ENCODE measurements at places on chromosomes 6 and 20.

GRCh38 chr20:49278818-49279676 is 1.2 kb upstream of the ZNFX1 start:
- DNase-seq = peak; percentile 29

GRCh38 chr6:160962835-160963623 is 28.5 kb upstream of the MAP3K4 start:
- no peak for DNase-seq

- no peak for DNase-seq
These were observed 44.7 kb downstream of the DEK start for GRCh38 chr6:18219591-18219990.

DNA sequence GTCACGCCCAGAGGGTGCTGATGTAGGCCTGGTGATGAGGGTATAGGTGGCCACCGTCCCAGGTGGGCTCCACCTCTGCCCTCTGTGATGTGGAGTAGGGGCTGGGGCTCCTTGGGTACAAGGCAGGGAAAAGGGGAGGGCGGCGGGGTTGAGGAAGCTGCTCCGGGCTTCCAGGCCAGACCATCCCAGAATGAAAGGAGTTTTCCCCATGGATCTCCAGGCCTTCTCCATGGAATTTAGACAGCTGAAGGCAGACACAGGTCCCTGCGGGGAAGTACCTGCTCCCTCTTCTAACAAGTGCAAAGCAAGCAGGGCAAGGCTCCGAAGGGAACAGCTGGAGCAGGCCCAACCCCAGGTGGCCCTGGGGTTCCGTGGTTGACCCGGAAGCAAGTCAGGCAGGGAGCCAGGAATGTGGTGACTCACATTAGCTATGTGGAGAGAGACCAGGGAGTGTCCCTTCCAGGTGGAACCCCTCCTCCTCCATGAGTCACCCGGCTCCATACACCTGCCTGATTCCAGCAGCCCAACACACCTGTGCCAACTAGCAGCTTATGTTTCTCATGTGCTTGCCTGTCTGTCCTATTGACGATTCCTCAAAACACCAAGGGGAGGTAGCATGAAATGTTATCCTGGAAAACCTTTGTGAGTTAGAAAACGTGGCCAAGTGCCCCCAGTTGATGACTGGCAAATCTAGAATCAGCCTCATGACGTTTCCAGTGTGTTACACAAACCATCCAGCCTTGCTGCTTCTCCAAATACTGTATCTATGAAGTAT is 59.7 kb upstream of the SNX9 start:
- no peak for DNase-seq

DNA sequence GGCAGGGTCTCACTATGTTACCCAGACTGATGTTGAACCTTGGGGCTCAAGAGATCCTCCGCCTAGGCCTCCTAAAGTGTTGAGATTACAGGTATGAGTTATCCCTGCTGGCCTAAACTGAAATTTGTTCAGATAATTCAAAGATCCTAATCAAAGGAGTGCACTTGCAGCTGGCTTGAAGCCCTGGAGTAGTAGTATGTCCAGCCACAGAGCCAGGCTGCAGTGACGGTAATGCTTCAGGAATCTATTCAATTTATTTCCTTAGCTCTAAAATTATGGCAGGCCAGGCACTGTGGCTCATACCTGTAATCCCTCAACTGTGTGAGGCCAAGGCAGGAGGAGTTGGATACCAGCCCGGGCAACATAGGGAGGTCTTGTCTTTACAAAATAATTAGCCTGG is 1.4 kb upstream of the DDX43 start:
- DNase-seq = no peak

GRCh38 chr6:139990026-139990686 is 615.7 kb upstream of the CITED2 start:
- DNase-seq = no peak

GRCh38 chr6:116680880-116681672 is at the start of gene KPNA5:
KPNA5 (plus strand) TSS chr6:116681211; CDS start chr6:116681335, 124 bp downstream.
- peak; percentile 91 for DNase-seq

GRCh38 chr6:132805548-132805947 is 7.1 kb upstream of the SLC18B1 start:
- DNase-seq = no peak

DNA sequence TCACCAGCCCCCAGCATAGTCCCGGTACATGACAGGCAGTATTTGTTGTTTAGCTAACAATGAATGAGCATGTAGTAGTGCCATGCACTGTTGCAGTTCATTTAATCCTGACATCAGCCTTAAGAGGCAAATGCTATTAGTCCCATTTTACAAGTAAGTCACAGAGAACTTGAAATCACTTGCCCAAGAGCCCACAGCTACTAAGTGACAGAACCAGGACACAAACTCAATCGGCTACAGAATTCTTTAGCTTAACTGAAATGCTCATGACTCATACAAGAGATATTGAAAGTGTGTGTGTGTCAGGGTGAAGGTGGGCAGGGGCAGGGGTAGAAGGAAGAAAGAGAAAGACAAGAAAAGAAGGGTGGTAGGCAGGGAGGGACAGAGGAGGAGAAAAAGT is 52.7 kb downstream of the UNC5CL start:
- DNase-seq = no peak

DNA sequence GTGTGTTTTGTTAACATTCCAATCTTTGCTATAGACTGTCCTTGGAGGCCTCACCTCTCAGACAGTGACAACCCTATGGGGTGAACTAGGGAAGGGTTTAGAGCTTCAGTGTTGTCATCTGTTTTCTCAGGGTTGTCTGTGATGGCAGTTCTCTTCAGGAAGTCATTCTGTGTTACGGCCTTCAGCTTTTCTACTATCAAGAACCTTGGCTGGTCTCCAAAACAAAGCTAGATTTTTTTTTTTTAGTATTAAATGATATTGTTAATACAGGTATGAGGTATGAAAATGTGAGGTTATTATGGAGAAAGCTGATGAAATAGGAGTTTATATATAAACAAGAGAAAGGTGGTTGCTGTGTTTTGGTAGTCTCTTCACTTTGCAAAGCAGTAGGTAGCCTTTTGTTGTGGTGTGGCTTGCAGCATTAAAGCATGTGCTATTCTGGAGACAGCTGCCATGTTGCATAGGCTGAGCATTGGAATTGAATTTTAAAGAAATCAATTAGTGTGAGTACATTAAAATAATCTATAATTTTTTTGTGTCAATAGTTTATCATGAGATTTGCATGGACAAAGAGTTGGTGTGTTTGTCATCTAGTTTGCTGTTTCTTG is 162.6 kb downstream of the CARMIL1 start:
- no peak for DNase-seq

GRCh38 chr6:8738951-8739350 is 303.6 kb upstream of the SLC35B3 start:
- DNase-seq = no peak

DNA sequence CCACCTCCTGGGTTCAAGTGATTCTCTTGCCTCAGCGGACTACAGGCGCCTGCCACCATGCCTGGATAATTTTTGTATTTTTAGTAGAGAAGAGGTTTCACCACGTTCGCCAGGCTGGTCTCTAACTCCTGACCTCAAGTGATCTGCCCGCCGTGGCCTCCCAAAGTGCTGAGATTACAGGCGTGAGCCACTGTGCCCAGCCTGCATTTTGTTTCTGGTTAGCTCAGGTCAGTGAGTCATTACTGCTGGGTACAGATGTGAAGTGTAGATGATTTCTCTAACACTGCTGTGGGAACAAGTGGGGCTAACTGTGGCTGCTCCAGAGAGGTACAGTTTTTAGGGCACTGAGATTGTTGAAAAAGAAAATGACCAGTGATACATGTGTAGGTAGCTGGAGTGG is 188.6 kb downstream of the PRL start:
- no peak for DNase-seq

DNA sequence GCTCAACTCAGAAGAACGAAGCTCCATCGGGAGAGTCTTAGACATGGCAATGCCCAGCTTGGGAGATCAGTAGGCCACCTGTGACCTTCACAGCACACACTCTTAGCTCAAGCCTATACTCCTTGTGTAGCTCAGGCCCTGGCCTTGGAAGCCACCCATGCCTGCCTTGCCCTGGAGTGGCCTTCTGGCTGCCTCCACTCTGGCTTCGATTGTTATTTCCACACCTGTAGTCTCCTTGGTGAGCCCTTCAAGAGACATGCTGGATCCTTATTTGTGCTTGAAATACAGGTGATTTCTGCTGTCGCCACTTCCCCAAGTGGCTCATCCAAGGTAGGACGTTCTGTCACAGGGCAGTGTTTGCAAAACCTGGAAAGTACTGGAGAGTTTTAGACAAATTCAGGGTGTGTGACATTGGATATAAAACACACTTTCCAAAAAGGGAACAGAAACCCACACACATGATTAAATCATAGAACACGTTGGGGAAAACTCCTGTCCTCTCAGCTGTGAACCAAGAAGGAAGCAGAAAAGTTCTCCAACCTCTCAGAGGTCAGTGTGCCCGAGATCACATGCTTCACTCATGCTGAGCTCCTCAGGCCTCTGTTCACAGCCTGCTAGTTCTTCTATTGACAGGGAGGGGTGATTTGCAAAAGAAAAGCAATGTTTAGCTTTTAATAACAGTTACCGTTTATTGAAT is 391.8 kb downstream of the CDC5L start:
- no peak for DNase-seq

DNA sequence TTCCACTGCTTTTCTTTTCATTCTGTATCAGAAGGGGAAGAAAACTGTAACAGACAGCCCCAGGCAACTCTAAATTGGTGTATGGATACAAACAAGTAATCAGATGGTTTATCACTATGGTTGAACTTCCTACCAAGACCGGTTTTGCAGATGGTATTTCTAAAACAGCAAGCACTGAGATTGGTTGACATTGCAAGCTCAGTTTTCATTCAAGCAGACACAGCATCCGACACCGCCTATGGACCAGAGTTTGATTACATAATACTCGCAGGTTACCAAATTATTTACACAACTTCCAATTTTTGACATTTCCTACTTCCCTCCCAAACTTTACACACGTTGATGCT is 209.9 kb downstream of the ALDH8A1 start:
- DNase-seq = no peak

GRCh38 chr6:11356404-11357155 is 124.1 kb upstream of the NEDD9 start:
- DNase-seq = no peak
